ENCODE measurements at places on chromosomes 16 and 17.

- peak; percentile 38 for DNase-seq
Measured at GRCh38 chr17:79476074-79476652, 134.7 kb downstream of the RBFOX3 start.

DNA sequence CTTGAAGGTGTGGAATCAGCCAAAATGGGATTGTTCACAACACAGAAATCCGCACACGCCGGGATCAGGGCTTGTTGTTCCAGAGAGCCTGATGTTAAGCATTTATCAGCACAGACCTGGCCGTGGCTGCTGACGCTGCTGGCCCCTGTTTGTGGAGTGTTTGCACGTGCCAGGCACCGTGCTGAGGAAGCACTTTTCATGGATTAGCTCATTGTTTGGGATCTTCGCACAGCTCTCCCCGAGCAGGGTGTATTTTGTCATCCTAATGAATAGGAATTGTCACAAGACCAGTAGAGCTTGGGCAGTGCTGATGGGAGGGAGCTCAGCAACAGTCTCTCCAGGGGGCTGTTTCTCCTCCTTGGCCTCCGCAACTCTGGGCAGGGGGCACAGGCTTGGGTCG is 160.4 kb upstream of the PLCG2 start:
- DNase-seq: no peak

- no peak for DNase-seq
Measured at GRCh38 chr16:80029381-80029630, 428.8 kb upstream of the MAF start.

GRCh38 chr16:11306997-11307638 is 26.0 kb upstream of the PRM1 start:
- DNase-seq: no peak

GRCh38 chr17:2024572-2025219 is 438 bp downstream of the RTN4RL1 start:
- DNase-seq: no peak

DNA sequence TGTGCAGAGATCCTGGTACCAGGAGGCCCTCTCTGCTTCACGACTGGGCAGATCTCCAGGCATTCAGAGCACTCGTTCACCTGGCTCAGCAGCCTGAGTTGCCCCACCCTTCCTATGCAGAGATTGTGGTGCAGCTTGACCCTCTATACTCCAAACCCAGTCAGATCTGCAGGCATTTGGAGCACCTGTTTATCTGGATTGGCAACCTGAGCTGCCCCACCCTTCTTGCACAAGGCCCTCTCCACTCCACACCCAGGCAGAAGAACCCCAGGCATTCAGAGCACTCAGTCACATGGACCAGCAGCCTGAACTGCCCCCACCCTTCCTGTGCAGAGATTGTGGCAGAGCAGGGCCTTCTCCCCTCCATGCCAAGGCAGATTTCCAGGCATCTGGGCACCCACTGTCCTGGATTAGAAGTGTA is 88.4 kb upstream of the CDH5 start:
- DNase-seq: no peak

DNA sequence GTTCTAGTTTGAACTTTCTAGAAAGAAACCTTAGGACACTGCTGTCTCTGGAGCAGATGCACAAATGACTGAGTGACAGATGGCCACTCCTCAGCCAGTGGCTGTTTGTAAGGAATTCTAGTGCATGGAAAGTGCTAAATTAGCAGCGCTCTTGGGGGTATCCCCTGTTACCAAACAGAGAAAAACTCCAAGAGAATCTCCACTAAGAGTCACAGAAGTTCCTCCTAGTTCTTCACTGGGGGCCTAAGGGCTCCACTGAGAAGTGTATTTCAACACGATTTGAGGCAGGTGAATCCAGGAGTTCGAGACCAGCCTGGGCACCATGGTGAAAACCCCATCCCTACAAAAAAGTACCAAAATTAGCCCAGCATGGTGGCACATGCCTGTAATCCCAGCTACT is 18.1 kb upstream of the IRF8 start:
- DNase-seq: no peak

- no peak for DNase-seq
Measured at GRCh38 chr16:70254180-70254964, 2.6 kb upstream of the EXOSC6 start.

DNA sequence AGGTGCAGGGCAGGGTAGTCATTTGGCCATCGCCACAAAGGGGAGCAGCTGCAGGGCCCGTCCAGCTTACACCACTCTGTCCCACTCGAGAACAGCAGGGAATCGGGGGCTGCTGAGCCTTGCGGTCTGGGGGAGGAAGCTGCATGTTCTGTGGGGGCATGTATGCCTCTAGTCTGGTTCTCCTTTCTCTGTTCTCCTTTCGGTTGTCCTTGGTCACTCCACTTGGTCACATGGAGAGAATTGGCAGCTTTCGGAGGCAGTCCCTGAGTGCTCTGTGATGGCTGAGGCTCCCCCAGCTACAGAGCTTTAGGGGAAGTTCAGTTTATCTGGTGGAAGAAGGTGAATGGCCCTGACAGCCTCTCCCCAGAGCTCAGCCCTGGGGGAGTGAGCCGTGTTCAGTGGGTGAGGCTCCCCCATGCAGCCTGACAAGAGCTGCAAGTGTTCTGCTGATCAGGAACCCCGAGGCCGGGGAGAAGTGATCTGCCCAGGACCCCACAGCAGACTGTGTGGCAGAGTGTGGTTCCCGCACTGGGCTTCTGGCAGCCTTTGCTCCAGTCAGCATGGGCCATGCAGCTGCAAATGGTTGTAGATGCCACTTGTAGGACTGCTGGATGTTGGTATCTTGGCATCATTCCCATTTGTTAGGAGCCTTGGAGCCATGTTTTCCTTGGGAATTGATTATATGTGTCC is 22.3 kb upstream of the SMPD3 start:
- no peak for DNase-seq

DNA sequence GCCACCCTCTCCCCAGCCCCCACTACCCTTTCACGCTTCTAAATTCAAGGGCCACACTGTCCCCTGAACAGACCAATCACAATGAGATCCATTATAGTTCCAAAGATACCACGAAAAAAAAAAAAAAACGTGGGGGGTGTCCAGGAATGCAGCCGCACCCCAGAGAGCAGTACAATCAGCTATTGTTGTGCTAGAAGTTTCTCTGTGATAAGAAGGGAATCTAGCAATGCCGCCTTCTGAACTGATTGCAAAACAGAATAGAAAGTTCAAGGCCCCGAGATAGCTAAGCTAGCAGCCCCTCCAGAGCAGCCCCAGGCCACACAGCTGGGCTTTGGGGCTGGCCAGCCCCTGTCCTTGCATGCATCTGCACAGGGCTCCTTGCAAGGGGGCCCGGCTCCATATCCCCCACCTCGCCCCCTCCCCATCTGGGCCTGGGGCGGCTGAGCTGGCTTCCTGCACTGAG is 86.9 kb upstream of the CBX4 start:
- DNase-seq: no peak

DNA sequence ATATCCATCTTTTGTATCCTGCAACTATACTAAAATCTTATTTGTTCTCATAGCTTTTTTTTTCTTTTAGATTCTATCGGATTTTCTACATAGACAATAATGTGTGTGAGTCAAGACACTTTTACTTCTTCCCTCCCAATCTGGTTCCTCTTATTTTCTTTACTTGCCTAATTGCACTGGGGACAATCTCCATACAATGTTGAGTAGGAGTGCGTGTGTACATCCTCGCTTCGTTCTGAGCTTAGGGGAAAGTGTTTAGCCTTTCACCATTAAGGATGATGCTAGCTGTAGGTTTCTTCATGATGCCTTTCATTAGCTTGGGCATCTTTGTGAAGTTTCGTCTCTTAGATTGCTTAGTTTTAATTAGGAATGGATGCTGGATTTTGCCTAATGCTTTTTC is 2.9 kb downstream of the SPATA32 start:
- no peak for DNase-seq

- DNase-seq: no peak
Measured at GRCh38 chr16:71693164-71693563, 31.3 kb downstream of the PHLPP2 start.

DNA sequence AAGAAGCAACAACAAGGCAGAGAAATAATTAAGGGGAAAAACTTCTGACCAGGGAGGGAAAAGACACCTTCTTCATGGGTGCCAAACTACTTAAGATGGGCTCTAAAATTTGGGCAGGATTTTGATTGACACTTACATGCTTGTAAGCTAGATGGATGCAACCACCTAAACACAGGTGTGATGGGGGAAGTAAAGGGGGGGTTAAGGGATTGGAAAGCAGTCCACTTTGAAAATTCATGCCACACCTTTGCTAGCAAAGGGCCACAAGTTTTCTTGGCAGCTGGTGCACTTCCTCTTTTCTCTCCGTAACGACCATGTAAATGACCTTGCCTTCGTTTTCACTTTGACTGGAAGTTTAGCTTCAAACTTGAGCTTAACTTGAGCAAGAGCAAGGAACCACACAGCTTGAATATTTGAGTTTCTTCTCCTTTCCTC is 14.3 kb upstream of the PRKAR1A start:
- DNase-seq: no peak

GRCh38 chr17:45836047-45837044 is 8.3 kb upstream of the SPPL2C start:
- DNase-seq: no peak

DNA sequence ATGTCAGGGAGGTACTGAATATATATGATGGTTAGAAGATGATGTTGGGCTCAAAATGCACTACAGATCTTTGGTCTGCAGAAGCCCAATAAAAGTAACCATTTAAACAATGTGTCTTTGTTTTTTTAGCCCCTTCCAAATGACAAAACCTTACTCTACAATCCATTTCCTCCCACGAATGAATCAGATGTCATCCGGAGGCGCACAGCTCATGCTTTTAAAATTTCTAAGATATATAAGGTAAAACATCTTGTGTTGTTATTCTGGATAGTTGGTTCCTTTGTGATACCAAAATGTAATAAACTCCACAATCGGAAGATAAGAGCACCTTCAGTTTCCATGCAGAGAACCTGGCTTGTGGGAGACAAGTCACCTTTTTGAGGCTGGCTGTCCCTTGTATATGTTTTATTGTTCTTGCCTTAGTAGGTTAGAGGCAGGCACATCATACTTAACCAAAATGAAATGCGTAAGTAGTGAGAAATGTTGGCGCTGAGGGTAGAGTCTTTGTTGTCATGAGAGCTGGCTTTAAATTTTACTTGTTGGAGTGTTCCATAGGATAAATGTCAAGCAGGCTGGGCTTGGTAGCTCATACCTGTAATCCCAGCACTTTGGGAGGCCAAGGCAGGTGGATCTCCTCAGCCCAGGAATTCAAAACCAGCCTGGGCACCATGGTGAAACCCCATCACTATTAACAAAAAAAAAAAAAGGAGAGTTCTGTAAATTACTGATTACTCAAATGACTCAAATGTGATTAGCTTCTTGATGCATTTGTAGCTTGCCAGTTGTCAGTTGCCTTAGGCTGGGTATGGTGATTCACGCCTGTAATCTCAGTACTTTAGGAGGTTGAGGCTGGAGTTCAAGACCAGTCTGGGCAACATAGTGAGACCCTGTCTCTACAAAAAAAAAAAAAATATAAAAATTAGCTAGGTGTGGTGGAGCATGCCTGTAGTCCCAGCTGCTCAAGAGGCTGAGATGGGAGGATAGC is 19.7 kb upstream of the SNTB2 start:
- DNase-seq: no peak

- no peak for DNase-seq
Measured at GRCh38 chr17:1743088-1743439, 393 bp downstream of the SERPINF2 start.

- DNase-seq: peak; percentile 47
Measured at GRCh38 chr17:68200689-68201417, 47.0 kb upstream of the AMZ2 start.

DNA sequence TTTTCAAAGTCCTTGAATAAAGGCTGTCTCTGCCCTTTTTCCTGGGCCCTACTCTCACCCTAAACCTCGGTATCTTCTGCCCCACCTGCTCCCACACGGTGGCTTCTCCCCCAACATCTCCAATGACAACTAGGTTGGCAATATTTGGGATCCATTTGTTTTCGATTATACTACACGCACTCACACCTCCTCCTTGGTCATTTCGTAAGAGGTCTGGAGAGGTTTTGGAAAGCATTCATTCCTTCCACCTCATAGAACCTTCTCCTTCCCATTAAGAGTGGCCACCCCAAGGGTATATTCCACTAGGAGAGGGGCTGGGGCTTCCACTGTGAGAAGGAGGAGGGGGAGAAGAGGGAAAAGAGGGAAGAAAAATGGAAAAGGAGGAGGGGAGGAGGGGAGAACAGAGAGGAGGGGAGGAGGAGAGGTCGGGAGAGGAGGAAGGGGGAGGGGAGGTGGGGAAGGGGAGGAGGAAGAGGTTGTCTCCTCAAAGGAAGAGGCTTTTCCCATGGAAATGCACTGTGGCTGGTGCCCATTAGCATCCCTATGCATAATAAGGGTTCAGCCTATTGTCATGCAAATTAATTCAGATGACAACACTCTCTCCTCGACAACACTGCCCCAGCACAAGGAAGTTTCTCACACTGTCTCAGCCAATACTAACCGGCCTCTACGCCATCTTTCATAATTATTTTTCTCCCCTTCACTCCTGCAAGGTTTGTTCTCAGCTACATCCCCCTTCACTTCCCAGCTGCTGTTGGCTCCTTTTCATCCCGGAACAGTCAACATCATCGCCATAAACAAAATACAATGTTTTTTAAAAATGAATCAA is 30.0 kb downstream of the SOX9 start:
- no peak for DNase-seq

DNA sequence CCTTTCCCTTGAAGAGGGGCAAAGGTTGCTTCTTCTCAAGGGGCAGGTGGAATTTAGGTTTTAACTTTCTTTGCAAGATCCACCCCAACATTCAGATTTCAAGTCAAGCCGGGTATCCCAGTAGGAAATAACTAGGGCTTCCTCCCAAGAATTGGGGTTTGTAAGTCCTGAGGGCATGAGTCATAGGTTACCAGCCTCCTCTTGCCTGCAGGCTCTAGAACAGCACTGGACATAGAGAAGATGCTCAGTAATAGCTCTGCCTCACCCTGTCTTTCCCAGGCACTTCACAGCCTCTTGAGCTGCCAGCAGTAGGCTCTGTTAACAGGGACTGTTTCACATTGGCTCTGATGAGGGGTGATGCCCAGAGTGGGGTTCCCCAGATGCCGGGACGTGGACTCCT is 35.8 kb upstream of the ZFP90 start:
- no peak for DNase-seq

GRCh38 chr16:88978608-88979346 is 1.8 kb upstream of the CBFA2T3 start:
- DNase-seq: no peak

- no peak for DNase-seq
Measured at GRCh38 chr17:44074231-44074910, 3.8 kb downstream of the G6PC3 start.

- DNase-seq: no peak
Measured at GRCh38 chr16:28164140-28164539, 47.6 kb downstream of the XPO6 start.

- DNase-seq: no peak
Measured at GRCh38 chr17:27569884-27570577, 61.0 kb upstream of the LGALS9 start.

DNA sequence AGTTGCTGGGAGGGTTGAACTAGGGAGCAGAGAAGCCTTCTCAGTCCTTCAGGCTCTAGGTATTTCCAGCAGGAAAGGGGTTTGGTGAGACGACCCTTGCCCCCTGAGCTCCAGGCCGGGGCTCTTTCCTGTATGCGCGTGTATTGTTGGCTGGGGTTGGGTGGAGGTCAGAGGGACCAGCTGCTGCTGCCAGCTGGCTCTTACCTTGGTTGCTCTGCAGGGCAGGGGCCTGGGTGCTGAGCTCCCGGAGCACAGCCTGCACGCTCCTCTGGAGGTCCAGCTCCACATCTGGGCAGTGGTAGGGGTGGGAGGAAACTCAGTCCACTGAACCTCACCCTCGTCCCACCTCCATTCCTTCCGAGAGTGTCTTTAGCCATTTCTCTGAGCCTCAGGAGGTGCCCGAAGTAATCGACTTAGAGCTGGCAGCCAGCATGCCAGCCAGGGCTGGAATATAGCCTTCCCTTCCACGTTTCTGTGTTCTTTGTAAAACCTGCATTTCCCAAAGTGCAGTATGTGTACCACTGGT is 28.0 kb downstream of the PIK3R6 start:
- no peak for DNase-seq
